Activated CD4-positive, CD25-positive, alpha-beta regulatory T cell (primary cell): ENCODE measurements at places on chromosomes 2 and 18.

DNA sequence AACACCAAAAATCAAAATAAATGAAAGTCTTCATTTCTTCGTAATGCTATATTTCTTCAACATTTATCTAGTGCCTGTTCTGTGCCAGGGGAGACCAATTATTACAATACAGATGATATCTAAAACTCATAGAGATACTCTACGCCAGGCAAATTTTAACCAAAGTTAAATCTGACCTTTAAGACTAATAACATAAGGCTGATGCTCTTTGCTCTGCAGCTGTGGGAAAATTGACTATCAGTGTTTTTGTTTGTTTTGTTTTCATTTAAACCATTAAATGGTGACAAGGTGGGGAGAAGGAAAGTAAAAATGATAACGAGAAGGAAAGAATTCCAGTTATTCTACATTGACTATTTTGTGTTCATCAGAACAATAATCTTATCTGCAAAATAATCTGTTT, 406.4 kb downstream of the LRP1B start:
- DNase-seq = no peak

DNA sequence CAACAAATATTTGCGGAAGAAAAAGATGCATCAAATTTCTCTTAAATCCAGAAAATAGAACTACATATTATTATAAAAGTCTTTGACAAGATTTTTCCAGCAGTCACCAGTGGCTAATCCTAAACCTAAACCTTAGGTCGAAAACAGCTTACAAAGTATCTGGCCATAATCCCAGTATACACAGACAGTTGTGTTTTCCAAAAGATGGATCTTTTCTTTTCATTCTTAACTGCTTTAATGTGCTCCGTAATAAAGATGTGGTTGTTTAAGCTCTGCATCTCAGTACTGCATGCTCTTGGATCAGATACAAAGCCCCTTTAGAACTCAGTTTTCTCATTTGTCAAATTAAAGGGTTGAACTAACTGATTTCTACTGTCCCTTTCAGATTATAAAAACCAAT, 247.8 kb downstream of the TXNL1 start:
- no peak for DNase-seq

GRCh38 chr2:127414638-127415592, 3.3 kb upstream of the PROC start:
- DNase-seq = no peak

DNA sequence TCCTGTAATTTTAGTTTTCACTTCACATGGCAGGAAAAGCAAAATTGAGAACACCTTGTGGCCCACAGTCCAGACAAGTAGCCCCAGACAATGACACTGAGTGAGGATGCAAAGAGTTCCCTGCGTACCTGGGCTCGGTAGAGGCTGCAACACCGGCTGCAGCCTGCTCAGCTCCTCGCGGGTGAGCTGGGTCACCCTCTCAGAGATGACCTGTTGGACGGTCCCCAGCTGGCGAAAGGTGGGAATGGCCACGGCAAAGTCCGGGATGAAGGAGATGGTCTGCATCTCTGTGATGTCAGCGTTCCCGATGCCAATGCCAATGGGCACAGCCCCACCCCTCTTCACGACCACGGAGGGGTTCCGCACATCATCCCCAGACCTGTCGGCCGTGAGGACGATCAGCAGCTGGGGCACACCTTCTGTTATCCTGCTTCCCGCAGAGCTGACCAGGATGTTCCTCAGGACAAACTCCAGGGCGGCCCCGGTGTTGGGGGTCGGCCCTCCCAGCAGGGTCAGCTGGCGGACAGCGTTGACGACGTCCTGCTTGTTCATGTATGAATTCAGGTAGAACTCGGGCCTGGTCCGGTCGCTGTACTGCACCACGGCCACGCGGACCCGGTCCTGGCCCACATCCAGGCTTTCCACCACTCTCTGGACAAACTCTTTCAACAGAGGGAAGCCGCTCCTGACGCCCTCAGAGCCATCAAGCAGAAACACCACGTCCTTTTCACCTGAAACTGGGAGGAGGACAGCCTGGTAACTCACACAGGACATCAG, 39.5 kb downstream of the COL6A3 start:
- no peak for DNase-seq

GRCh38 chr18:48360376-48361021, 48.7 kb downstream of the ZBTB7C start:
- no peak for DNase-seq

GRCh38 chr2:73089270-73090030, 17.9 kb upstream of the SFXN5 start:
- DNase-seq = no peak

- no peak for DNase-seq
These were observed 138.7 kb downstream of the CDH20 start for GRCh38 chr18:61471942-61472341.

DNA sequence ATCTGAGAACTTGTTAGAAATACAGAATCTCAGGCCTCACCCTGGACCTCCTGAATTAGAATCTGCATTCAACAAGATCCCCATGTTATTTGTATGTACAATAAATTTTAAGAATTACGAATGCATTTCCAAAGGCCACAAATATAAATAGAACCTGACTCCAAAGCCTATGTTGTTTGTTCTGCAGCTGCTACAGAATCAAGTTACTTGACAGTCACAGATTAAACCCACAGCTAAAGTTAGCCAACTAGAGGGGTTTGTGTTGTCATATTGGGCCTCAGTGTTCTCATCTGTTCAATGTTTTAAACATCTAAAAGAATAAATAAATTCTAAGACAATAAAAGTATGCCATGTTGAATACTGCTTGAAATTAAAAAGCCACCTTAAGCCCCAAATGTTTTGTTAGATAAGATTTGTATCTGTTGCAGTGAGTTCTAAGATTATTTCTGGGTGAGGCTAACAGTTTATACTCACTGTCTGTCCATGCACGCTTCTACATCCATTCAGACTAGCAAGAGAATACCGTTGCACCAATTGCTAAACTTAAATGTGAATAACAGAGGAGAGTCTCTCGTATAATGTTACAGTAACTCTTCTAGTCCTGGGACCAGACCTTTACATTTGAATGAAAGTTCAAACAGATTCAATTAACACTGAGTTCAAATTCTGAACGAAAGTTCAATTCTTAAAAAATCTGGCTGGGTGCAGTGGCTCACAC, 200.4 kb downstream of the MEMO1 start:
- DNase-seq = no peak

DNA sequence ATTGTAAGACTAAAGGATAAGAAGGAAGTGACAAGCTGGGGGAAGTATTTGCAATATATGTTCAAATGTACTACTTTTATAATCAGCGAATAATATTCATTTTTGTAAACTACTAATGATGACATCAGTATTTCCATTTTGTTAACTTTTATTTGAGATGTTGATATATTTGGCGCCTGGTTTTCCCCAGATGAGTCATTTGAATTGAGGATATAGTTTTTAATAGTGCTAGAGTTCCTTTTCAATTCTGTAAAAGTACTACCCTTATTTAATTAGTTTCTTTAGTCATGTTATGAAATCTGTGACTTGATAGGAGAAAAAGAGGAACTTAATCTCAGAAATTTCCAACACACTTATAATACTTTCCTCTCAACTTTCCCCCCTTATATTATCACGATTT, 495.3 kb downstream of the IRS1 start:
- no peak for DNase-seq

DNA sequence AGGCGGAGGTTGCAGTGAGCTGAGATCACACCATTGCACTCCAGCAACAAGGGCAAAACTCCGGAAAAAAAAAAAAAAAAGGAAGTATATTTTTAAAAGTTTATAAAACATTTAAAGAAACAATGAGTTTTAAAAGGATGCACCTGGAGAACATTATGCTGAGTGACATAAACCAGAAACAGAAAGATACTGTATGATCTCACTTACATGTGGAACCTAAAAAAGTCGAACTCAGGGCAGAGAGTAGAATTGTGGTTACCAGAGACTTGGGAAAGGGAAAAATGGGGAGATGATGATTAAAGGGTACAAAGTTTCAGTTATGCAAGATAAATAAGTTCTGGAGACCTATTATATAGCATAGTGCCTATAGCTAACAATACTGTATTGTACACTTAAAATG, 52.8 kb upstream of the RTN4 start:
- DNase-seq = no peak

DNA sequence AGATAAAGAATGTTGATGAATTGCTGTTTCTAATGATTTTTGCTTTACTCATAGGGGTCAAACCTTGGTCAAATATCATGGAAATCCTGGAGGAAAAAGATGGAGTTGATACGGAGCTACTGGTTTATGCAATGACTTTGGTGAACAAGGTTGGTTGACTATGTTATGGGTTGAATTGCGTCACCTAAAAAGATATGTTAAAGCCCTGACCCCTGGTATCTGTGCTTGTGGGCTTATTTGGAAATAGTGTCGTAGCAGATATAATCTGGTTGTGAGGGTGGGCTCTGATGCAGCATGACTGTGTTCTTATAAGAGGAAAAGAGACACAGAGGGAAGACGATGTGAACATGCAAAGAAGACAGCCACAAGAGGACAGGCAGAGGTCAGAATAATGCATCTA, 226.2 kb downstream of the TPGS2 start:
- no peak for DNase-seq

DNA sequence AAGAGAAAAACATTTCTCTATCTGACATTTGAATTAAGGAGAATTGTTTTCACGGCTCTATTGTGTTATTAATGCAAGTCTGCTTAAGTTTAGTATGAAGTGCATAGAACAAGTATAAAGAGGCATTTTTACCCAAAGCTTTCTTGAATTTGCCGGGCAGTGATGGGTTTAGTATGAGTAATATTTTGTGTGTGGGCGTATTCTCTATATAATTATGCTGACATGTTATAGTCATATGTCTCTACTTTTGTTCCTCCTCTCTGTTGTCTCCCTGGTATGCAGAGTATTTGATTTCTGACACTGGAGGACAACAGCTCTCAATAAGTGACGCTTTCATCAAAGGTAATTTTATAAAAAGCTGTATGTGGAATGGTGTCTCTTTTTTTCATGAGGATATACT, 45.9 kb downstream of the PIKFYVE start:
- no peak for DNase-seq

GRCh38 chr2:45797451-45798230, 146.2 kb downstream of the PRKCE start:
- DNase-seq = no peak
